ENCODE measurements at places on chromosomes 3 and 15. TPM values are rescaled to one million over a fixed set of nuclear protein-coding genes. Genes with fewer than 3 reads are reported as not detected.

The MINDY4B gene
- total RNA-seq: not detected

The SLC9C1 gene
- total RNA-seq: 0.64 TPM

The GABRR3 gene
- not detected for total RNA-seq

The LRRIQ4 gene
- total RNA-seq: not detected

The COL8A1 gene
- total RNA-seq: not detected

The PTH1R gene
- total RNA-seq: not detected

The TMEM212 gene
- not detected for total RNA-seq

The GOLGA8R gene
- 0.08 TPM for total RNA-seq

The SPTSSB gene
- not detected for total RNA-seq

The SEMA3G gene
- 0.40 TPM for total RNA-seq

DNA sequence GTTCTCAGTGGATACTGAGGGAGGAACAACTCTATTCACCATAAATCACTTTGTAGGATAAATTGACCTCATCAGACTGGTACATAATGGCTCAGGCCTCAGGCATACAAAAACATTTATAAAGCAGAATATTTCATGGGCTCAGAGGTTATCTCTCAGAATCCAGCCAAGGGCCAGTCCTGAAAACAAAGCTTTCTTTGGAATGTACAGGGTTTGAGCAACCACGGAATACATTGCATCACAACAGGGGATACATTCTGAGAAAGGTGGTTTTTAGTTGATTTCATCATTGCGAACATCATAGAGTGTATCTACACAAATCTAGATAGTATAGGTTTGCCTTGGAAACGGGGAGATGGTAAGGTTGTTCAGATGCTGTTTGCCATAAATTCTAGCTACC, 33.4 kb upstream of the CTDSPL2 start:
- DNase-seq: peak; percentile 64

DNA sequence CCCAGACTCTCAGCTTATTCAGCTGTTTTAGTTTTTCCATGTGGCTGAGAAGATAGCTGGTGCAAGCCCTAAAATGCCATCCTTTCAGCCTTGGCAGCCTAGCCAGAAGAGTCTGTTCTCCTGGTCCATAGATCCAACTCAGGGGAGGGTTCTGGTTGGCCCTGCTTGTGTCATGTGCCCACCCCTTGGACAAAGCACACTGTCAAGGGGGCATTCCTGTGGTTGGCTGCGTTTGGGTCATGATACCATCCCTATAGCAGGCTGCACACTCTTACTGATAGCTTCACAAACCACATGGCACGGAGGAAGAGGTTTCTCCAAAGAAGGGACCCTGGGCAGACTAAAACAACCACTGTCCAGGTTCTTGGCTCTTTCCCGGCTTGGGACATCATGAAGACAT, 8.4 kb upstream of the FSTL1 start:
- DNase-seq: peak; percentile 77

DNA sequence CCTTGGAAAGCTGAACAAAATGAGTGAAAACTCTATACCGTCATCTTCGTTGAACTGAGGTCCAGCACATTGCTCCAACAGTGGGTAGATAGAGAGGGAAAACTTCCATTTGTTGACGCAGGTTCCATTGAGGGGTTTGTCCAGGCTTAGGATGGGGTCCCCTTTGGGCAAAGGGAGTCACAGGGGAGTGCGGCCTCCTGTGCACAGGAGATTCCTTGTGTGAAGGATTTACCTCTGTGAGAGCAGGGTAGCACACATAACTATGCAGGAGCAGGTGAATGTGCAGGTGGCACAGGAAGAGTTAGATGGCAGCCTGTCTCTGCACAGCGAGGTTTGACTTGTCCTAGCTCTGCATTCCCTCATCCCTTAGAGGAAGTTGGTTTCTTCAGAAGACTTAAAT, 139.3 kb downstream of the SNRPN start:
- DNase-seq: no peak

- DNase-seq: peak; percentile 90
Observed at GRCh38 chr3:149717391-149718056, 34.8 kb downstream of the COMMD2 start.

DNA sequence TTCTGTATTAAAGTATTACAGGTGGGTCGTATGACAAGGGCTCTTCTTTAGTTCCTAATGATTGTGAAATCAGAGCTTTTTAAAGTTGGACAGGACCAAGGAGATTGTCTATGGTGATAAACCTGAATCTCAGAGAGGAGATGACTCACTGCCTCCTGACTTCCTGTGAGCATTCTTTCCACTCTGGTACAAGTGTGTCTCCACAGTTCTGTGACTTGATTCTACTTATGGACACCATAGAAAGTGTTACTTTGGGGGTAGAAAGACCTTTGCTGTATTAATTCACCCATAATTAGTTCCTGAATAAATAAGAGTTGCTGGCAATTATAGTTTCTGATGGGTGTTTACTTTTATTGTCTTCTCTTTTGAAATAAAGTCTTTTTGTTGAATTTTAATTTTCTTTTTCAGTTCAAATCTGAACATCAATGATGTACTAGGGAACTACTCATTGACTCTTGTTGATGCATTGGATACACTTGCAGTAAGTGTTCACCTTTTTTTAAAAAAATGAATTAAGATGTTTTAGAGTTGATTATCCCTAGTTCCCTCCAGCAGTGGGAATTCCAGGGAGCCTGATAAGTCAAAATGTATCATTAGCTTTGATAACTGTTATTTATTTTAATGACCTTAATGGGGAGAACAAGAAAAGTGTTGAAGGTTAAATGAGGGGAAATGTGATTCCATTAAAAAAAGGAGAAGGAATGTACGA, 7.4 kb downstream of the EDEM1 start:
- peak; percentile 87 for DNase-seq

GRCh38 chr3:6601374-6601773, 259.5 kb upstream of the GRM7 start:
- no peak for DNase-seq

GRCh38 chr15:73078722-73079121, 26.5 kb downstream of the NEO1 start:
- no peak for DNase-seq

DNA sequence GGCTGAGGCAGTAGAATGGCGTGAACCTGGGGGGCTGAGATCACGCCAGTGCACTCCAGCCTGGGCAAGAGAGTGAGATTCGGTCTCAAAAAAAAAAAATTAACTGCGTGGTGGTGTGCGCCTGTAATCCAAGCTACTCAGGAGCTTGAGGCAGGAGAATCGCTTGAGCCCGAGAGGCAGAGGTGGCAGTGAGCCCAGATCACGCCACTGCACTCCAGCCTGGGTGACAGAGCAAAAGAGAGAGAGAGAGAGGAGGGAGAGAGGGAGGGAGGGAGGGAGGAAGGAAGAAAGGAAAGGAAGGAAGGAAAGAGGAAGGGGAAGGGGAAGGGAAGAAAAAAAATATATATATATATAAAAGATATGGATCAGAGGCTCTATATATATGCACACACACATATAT, 6.0 kb downstream of the TM4SF19 start:
- no peak for DNase-seq

DNA sequence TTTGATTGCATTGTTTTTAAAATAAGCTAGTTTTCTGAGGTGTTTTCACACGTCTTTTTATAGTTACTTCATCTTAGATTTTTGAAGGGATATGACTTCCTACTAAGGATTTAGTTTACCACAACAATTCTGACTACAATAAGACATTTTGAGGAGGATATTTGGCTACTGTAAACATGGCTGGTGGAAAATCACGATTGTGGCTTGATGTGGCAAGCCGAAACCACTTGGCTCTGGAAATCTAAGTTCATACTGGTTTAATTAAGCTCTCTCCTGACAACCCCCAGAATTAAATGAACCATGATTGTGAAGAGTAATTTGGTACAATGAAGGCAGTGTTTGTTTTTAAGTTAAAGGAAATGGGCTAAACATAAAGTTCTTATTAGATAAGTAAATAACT, 30.8 kb downstream of the ST3GAL6 start:
- no peak for DNase-seq

DNA sequence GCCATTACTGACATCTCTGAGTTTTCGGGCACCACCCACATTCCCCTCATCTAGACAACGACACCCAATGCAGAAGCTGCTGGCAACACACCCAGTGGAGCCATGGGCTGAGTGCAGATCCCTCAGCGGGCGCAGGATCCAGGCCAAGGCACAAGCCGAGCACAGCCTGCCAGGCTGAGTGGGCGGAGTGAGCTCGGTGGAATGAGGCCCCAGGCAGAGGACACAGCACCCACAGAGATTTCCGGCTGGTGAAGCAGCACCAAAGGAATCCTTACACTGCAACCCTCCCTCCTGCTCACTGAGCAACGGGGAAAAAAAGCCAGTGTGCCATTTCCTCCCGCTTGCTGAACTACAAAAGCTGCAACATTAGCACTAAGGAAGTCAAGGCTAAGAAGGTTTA, 34.3 kb downstream of the ZMAT3 start:
- peak; percentile 33 for DNase-seq

DNA sequence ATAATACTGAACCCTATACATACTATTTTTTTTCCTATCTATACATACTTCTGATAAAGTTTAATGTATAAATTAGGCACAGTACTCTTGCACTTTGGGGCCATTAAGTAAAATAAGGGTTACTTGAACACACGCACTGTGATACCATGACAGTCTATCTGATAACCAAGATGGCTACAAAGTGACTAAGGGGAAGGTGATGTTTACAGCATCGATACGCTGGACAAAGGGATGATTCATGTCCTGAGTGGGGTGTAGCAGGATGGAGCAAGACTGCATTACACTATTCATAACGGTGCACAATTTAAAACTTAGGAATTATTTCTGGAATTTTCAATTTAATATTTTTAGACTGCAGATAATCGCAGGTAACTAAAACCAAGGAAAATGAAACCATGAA, 30.0 kb upstream of the SLC2A2 start:
- DNase-seq: no peak

DNA sequence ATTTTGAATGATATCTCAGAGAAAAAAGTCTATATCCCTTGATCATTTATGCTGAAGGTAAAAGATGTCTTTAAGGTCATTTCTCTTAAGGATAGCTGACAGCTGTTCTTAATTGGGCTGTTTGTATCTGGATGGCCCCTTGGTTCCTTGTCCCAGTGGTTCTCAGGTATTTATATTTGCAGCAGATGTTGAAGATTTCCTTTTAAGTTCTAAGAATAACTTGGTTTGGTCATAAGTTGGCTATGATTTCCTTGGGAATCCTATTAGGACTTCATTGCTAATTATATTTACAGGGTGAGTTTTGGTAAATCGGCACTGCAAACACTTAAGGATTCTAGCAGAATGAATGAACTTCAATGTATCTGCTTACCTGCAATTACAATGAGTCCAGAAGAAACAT, 460.4 kb upstream of the SGO1 start:
- DNase-seq: no peak

DNA sequence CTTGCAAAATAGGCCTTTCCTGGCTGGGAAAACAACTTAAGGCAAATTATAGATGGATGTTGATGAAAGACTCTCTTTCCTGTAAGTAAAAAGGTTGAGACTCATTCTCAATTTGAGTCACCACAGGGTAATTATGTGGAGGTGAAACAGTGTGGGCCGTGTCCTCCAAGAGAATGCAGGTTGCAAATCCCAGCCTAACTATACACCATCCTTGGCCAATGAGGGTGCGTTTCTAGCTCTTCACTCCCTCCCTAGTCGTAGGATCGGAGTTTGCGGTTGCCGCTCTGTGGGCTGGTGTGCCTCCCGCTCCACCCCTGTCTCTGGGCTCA, 259.9 kb downstream of the PLCL2 start:
- no peak for DNase-seq
